ENCODE measurements at places on chromosomes 5 and 9. TPM values are rescaled to one million over a fixed set of nuclear protein-coding genes. Genes with fewer than 3 reads are reported as not detected.

DIRAS2 gene
- 5.5 TPM for polyA plus RNA-seq

GRCh38 chr5:111582993-111583601 is 70.8 kb upstream of the STARD4 start:
- no peak for DNase-seq

- no peak for DNase-seq
These were observed 141.0 kb downstream of the PBX3 start for GRCh38 chr9:125888211-125888610.

DNA sequence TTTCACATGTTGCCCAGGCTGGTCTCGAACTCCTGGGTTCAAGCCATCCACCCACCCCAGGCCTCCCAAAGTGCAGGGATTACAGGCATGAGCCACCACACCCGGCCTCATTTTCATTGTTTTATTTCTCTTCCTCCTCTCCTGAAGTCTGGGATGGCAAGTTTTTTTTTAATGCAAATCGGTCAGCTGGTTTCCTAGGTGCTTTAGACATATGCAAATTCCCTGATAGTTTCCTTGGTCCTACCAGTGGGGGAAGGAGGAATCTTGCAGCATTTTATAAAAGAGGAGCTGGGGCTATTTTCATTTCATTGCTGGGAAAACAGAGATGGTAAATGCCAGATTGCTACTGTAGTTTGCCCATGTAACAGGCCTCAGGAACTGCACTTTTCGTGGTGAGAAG is 179.4 kb downstream of the ACTL7B start:
- DNase-seq = no peak

- no peak for DNase-seq
These were observed 74.1 kb upstream of the CPEB4 start for GRCh38 chr5:173814053-173814452.

- DNase-seq = no peak
These were observed 14.6 kb downstream of the PDCD6 start for GRCh38 chr5:285991-286557.
